Bladder microvascular endothelial cell (primary cell): ENCODE measurements at places on chromosomes 2 and 18. TPM values are rescaled to one million over a fixed set of nuclear protein-coding genes. Genes with fewer than 3 reads are reported as not detected.

Gene TLX2
- total RNA-seq: not detected in 2 replicates

Gene TMEFF2
- total RNA-seq: under 0.01 and 0.06 TPM in 2 replicates

Gene GALNT13
- total RNA-seq: under 0.01 and 0.06 TPM in 2 replicates

Gene ALPG
- not detected in 2 replicates for total RNA-seq

Gene DSC2
- 0.13 and 0.49 TPM in 2 replicates for total RNA-seq

Gene PROKR1
- total RNA-seq: not detected in 2 replicates

Gene SERPINB3
- not detected in 2 replicates for total RNA-seq

Gene CXCR1
- not detected in 2 replicates for total RNA-seq

Gene SCN9A
- 1.3 and 1.6 TPM in 2 replicates for total RNA-seq

Gene NETO1
- not detected in 2 replicates for total RNA-seq

Gene KLHL29
- total RNA-seq: 1.3 and 6.5 TPM in 2 replicates

Gene ANKRD30B
- total RNA-seq: not detected in 2 replicates
